Chondrocyte (in vitro differentiated cells): ENCODE measurements at places on chromosomes 13 and 19.

DNA sequence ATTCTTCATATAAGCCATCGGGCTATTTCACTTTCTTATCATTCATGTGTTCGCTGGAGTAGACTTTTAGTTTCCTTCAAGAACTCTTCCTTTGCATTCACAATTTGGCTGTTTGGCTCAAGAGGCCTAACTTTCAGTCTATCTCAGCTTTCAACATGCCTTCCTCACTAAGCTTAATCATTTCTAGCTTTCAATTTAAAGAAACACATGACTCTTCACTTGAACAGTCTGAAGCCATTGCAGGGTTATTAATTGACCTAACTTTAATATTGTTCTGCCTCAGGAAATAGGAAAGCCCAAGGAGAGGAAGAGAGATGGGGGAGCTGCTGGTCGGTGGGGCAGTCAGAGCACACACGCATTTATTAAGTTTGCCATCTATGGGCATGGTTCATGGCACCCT is 158.1 kb downstream of the SUCLA2 start:
- no peak for DNase-seq

DNA sequence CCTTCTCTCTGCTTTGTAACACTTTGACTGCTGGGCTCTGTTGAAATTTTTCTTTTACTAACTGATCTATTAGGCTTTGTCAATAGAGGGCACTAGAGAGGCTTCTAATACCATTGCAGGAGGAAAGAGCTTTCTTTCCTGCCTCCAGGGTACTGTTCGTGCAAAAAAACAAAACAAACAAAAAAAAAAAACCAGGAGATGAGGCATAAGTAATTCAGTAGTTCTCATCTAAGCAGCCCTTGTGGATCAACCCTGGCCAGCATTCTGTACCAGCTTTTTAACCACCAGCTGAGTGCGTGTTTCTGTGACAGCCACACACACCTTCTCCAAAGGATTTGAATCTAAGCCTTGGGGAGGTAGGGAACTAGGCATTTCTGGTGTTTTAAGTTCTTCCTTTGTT is 1707.6 kb upstream of the SLC10A2 start:
- no peak for DNase-seq

- DNase-seq: no peak
Measured at GRCh38 chr19:33366127-33366526, 7.4 kb upstream of the CEBPG start.

DNA sequence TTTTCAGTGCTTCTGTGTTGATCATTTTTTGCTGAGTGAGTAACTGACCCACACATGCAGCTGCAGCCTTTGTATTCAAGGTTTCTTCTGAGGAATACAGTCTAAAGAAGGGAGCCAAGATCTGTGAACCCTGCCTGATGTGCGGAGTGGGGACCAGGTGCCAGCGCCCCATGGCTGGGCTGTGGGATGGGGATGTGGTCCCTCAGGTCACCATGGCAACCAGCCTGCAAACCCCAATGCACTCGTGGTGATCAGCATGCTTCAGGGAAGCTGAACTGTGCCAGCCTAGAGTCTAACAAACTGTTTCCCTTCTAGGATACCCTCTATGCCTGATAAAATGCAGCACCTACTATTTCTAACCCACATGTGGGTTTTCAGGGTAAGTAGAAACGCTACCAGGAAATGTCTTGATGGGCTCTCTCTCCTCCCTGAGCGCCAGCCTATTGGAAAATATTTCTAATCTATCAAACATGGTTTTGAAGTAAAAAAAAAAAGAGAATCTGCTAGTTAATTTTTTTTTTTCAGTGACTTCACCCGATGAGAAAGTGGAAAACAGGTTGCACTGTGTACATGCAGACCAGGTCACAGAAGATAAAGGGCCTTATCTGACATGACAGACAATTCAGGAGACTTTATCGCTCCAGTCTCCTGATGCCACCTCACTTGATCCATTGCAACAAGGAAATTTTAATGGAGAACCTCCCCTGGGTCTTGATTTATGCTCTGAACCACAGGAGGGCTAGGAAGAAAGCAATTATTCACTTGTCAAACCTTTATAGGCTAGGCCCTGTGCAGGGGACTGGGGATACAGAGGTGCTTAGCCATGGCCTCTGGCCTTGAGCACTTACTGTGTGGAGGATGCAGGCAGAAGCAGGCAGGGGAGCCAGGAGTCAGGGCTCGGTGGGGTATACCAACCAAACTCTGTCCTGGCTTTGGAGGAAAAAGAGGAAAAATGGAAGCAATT is 51.1 kb downstream of the RASL11A start:
- DNase-seq: no peak
